Caco-2 (cell line): ENCODE measurements at places on chromosomes 1 and 21.

GRCh38 chr1:193762236-193762635 lies 575.8 kb upstream of the B3GALT2 start:
- DNase-seq = no peak

DNA sequence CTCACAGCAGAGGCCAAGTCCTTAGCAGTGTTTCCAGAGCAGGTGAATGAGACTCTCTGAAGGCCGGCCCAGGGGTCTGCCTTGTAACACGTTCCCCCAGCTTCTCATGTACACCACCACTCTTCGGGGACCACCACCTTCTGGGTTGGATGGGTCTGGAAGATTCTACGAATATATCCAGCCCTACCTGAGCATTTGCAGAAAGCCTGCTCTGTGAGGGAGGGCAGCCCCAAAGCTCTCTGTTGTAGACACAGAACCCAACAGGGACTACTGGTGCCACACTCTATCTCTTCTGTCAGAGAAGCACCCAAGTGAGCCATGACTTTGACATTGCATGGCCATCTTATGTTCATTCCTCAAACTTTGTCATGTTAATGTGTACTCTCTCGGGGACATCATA lies 61.8 kb downstream of the CD247 start:
- no peak for DNase-seq

- no peak for DNase-seq
These were observed 10.1 kb downstream of the CHD1L start for GRCh38 chr1:147252540-147252939.

DNA sequence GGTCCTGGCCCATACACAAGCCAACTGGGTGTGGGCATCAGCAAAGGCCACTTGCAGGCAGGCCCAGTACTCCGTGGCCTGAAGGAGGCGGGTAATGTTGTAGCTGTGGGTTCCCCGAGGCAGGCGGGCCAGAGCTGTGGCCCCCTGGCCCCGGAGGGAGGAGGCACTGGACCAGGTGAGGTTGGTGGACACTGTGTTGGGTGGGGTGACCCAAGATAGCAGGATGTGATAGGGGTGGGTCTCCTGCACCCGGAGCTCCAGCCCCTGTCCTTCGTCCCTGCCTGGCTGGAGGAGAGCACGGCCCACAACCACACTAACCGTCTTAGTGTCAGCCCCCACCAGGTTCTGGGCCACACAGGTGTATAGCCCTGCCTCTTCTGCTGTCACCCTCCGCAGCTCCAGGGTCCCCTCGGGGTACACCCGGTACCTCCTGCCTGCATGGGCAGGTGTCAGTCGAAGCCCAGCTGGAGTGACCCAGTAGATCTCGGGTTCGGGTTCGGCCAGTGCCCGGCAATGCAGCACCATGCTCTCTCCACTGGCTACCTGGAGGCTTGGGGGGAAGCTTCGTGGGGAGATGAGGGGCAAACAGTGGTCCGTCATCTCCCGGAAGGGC lies 67.3 kb downstream of the LRRN2 start:
- no peak for DNase-seq

DNA sequence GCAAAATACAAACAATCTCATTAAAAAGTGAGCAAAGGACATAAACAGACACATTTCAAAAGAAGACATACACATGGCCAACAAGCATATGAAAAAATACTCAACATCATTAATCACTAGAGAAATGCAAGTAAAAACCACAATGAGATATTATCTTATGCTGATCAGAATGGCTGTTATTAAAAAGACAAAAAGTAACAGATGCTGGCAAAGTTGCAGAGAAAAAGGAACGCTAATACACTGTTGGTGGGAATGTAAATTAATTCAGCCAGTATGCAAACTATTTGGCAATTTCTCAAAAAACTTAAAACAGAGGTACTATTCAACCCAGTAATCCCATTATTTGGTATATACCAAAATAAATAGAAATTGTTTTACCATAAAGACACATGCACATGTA lies 32.2 kb upstream of the TNFSF18 start:
- DNase-seq = no peak

GRCh38 chr1:106226550-106226949 lies 829.9 kb upstream of the PRMT6 start:
- no peak for DNase-seq

DNA sequence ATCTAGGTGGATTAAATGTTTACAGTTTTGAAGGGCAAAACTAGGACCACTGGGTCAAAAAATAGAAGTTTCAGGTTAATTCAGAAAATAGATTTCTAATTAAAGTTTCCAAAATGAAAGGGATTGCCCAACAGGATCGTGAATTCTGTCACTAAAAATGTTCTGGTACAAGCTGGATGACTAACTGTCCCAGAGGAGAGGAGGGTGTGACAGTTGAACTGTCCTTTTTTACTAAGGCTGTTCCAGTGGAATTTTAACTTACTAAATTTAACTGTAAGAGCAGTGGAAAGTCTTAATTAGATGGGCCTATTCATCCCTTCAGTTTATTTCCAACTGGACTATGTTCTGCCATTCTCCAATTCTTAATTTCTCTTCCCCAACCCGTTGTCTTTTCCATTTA lies 7.2 kb downstream of the SNX7 start:
- DNase-seq = no peak

DNA sequence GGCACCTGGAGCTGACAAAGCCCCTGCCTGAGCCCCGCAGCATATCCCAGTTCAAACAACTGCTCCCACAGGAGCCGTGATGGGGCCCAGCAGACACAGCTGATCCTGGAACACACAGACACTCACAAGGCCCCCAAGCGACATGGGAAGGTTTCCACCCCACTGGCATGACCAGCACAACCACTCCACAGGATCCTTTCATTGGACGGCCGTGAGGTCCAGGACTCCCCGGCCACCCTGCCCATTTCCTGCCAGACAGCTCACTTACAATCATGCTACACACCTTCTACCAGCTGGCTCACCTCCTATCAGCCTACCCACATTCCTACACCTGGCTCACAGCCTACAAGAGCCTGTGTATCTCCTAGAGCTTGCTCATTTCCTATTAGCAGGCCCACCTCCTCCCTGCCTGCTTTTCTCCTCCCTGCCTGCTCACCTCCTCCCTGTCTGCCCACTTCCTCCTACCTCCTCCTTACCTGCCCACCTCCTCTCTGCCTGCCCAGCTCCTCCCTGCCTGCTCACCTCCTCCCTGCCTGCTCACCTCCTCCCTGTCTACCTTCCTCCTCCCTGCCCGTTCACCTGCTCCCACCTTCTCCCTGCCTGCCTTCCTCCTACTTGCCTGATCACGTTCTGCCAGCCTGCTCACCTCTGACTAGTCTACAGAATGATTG lies 73.9 kb downstream of the MATN1 start:
- DNase-seq = no peak

DNA sequence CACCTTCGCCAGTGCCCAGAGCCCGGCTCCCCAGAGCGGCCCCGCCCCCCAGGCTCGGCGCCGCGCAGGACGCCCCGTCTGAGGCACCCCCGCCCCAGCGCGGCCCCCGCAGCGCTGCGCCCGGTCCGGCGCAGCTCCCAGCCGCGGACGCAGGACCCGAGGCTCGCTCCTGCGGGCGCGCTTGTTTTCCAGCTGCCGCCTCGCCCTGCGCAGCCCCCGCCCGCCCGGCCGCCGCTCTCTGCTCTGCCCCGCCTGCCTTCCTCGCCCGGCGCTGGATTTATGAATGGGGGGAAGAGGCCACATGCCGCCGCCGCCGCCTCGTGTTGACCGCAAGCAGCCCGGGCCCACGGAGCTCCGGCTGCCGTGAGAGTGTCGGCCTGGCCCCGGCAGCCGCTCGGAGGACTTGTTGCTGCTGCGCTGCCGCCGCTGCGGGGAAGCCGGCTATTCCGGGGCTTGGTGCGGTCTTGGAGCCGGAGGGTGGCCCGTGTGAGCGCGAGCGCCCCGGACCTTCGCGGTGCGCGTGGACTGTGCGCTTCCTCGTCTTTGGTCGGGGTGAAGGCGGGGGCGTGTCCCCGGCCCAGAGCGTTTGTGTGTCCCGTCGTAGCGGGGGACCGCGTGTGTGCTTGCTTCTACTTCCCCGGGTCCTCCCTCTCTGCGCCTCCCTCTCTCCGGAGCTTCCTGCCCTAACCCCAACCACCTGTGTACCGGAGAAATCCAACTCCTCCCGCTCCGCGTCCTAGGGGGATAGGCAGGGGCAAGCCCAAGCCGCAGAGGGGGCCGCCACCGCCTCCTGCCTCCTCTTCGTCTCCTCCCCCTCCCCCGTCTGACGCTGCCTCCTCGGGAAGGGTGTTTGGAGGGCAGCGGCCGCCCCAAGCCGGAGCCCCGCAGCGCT lies 736 bp downstream of the KCNC4 start:
- peak; percentile 33 for DNase-seq

DNA sequence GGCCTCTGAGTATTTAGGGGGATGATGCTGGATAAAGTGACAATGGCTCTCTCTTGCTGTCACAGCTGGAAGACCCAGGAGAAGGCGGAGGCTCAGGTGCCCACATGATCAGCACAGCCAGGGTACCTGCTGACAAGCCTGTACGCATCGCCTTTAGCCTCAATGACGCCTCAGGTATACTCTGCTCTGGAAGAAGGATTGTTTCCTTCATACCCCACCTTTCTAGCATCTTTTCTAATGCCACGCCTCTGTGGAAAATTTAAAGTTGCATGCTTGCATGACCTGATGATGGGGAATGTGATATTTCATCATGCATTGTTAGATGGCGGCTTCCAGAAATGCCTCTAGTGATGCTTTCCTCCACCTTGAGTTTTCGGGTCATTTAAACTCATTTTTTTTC lies 2.8 kb downstream of the MAP3K7CL start:
- DNase-seq = no peak

DNA sequence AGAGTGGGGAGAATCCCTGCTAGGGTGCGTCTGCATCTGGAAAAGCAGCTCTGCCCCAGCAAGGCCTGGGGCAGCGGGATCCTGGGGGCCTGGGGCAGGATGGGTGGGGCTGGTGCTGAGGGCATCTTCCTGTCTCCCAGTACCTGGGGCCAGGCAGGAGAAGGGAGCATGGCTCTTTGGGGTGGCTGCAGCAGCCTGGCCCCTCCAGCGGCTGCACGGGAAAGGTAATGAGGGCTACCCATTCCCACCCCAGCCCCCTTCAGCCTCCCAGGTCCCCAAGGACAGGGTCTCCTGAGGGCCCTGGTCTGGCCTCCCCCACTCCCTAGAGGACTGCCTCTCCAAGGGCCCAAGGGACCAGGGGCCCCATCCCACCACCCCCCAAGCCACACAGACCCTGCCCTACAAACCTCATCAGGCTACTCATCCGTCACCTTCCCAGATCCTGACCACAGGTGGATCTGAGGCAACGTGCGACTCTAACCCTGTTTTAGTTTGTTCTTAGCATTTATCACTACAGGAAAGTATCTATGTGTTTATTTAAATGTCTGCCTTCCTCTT lies 910 bp upstream of the ANKRD65 start:
- DNase-seq = no peak

DNA sequence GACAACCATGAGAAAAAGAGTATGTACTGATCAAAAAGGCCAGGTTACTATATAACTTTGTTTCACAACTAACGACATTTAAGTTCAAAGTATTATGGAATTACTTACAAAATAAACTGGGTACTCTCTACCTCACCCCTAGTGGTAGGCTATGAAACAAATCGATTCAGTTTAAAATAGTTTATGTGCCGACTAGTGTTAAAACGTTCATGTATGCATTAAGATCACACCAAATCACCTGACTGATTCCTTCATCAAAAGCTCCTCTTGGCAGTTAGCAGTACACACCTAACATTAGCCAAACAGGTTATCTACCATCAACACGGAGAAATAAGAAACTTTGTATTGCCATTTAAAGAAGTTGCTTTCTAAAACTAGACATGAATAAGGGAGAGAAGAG lies 137.1 kb downstream of the AKT3 start:
- DNase-seq = no peak

DNA sequence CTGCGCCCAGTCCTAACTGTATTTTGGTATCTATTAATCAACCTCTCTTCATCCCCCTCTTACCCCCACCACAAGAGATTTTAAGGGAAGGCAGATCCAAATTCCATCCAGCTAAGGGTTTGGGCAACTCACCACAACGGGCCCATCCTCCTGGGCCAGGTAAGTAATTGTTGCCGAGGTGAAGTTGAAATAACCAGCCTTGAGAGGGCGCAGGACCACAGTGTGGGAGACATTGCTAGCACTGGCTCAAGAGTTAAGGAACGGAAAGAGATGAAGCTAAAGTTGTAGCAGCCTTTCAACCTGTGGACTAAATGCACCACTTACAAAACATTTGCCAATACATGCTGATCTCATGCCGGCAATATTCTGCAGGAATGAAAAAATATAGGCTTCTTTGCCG lies 5.9 kb downstream of the SSR2 start:
- no peak for DNase-seq

GRCh38 chr1:205809469-205809868 lies 3.5 kb downstream of the SLC41A1 start:
- DNase-seq = no peak

DNA sequence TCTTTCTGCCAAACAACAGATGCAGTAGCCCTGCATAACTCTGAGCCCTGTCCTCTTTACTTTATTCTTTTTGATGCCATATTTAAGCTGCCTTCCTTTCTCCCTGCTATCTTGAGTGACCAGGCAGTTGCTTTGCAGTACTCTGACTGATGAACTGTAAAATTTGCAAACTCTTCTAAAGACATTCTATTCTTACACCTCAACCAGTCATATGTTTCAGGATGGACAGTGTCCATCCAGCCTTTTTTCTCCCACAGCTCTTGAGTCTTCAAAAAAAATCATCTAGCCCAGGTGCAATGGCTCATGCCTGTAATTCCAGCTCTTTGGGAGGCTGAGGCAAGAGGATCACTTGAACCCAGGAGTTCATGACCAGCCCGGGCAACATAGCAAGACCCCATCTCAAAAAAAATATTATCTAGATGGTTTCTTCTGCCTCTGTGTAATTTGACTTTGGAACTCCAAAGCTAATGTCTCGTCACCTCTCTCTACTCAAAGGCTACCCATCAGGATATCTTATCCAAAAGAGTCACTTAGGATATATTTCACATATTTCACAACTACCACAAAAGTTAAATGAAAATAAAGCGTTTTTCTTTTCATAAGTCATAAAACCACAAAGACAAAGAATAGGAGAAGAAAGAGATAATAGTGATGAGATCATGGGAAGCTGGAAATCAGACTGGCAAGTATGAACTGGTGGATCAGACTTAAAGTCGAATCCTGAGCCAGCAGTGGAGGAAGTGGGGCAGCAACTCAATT lies 54.6 kb upstream of the IPO9 start:
- DNase-seq = no peak

GRCh38 chr1:21620011-21620410 lies 49.1 kb downstream of the RAP1GAP start:
- DNase-seq = no peak

GRCh38 chr1:155873860-155874259 lies 14.5 kb downstream of the SYT11 start:
- DNase-seq = no peak

DNA sequence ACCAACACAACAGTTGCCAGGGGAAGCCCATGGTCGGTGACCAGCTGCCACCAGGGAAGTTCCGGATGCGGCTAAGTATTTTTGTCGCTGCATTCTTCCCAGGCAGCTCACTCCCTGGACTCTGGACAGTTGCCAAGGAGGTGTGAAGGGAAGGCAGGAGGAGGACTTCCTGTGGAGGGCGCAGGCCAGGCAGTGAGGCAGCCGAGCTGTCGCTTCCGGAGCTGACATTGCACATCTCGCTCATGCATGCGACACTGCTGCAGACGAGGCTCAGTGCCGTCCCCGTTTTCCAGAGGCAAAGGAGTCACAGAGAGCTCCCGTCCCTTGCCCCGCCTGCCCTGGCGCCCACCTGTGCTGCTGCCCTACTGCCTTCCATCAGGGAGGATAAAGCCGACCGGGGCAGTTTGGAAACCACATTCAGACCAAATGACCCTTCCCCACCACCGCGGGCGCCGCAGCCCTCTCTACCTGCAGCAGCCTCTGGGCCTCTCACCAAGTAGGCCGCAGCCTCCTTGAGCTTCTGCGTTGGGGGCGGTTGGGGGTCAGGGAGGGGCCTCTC lies 81.4 kb downstream of the NENF start:
- no peak for DNase-seq

- DNase-seq = no peak
These were observed 138.7 kb upstream of the IRF2BP2 start for GRCh38 chr1:234748713-234749112.
